Cortex of kidney (tissue), 1 donor: ENCODE measurements at places on chromosomes 3 and 15.

GRCh38 chr3:69091389-69092029, 6.8 kb downstream of the ARL6IP5 start:
- DNase-seq: no peak

DNA sequence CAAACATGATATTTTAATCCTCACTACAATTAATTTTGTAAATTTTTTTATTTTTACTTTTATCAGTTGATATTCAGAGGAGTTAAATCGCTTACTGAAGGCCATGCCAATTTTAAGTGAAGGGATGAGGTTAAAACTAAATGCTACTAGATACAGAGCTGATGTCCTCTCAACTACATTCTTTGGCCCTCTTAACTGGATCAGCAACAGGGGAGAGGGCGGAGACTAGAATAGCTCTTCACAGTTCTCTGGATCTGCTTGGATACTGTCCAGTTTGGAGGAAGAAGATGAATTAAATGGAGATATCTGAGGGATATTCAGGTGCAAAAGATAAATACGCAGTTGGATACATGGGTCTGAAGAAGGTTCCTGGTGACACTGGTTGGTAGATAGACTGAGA, 85.6 kb upstream of the LYSMD4 start:
- no peak for DNase-seq

DNA sequence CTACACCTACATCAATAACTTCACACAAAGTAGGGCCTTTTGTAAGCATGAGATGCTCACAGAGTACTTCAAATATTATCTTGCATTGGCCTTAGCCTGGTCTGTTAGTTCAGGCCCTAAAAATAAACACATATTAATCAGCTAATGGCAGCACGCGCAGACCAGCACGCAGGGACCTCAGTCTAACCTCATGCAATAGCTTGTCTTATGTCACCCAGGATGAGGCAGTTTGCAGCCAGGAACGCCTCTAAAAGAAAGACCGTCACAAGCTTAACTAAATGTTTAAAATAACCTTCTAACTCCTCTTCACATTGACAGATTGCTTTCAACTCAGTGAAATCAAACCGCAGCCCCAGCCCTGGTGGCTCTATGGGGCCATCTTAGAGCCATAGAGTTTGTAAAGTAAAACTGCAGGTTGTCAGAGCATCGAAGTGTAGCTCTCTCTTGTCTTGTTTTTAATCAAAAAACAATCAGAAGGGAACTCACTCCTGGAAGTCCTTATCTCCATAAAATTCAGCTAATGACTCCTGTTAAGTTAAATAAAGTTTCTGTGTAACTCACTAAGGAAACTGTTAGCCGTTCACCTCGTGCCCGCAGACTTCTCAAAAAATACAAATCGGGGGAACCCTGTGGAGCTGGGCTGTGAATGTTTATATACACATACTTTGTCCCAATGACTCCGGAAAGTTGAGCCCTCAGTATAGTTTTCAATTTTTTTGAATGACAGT, 212.6 kb downstream of the CDIN1 start:
- DNase-seq: no peak

GRCh38 chr3:149371001-149371722, 6.3 kb downstream of the TM4SF1 start:
- no peak for DNase-seq

GRCh38 chr15:97903971-97904572, 56.4 kb upstream of the ARRDC4 start:
- no peak for DNase-seq

DNA sequence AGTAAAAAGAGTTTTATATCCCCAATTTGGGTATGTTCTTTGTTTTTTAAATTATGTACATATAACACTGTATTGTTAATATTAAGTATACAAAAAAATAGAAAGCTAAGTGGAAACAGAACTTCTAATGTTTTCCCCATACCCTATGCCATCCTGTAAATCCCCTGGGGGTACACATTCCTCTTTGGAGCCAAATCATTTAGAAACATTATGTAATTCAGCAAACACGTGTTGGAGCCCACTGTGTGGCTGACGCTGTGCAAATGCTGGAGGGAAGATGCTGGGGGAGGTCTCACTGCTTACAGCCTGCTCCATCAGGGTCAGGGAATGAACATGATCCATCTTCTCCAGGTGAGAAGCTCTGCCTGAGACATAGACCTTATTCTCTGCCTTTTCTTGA, 52.8 kb downstream of the CRTC3 start:
- no peak for DNase-seq

DNA sequence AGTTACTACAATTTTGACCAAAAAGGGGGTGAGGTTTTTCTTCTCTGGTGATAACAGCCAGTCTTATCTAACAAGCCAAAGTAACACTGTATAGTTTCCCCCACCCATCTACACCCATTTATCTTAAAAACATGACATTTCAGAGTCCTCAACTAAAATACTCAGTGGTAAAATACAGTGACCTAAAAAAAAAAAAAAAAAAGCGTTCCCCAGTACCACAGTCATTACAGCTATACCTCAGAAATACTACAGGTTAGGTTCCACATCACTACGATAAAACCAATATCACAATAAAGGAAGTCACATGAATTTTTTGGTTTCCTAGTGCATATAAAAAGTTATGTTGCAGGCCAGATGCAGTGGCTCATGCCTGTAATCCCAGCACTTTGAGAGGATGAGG, 13.8 kb downstream of the DENND4A start:
- DNase-seq: no peak

- DNase-seq: no peak
Measured at GRCh38 chr15:64755427-64755940, 19.9 kb downstream of the RBPMS2 start.

GRCh38 chr3:175150812-175151401, 291.8 kb downstream of the NAALADL2 start:
- no peak for DNase-seq

DNA sequence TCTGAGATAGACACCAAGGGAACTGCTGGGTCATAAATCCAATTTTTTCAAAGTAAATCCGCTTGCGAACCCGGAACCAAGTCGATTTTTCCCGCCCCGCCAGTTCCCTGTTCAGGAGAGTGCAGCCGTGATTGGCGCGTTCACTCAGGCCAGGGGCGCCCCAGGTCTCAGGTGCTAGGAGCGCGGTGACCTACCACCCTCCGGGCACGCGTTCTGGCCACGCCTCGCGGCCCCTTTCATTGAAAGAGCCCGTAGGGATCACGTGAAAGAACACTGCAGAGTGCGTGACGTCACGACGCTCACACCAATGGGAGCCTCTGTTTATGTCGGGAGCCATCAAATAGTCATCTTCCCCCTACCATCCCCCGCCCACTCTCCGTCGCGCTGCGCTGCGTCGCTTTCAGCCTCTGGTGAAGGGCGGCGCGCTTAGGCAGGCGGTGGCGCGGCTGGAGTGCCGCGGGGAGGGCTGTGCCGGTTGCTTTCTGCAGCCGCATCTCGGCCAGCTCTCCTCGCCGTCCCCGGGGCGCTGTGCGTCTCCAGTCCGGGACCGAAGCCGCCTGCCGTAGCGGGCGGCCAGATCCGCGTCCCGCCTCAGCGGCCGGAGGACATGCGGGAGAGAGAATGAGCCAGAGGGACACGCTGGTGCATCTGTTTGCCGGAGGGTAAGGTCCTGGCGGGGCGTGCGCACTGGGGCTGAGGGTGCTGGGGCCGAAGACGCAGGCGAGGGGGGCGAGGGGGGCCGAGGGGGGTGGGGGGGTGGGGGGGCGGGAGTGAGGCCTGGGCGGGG, at the start of gene SLC25A36:
Gene SLC25A36, plus strand, starts transcription at position 403 of the 787 bp plus-strand sequence. Its CDS starts 219 bp downstream, at position 622.
- DNase-seq: no peak

GRCh38 chr3:100766069-100766468, 56.8 kb downstream of the TFG start:
- no peak for DNase-seq

- DNase-seq: no peak
Measured at GRCh38 chr3:51949121-51949520, 6.1 kb upstream of the GPR62 start.

- no peak for DNase-seq
Measured at GRCh38 chr3:66703501-66703900, 202.7 kb upstream of the LRIG1 start.

DNA sequence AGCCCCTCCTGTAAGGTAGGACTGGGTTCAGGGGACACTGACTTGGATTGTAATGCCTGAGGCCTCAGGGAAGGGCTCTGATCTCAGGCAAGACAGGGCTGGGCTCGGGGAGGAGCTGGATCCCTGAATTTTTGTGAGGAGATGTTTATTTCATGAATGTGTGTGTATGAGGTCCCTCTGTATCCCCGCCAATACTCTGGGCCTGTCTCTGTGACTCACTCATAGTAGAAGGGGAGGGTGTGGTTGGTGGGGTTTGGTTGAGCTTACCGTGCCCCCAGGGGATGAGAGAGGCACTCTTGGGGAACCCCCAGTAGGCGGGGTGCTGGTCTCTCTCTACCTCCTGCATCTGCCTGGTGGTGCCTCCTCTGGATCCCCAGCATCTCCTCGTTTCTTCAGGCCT, 28.1 kb downstream of the RPSA start:
- no peak for DNase-seq

- DNase-seq: no peak
Measured at GRCh38 chr3:16993227-16993626, 108.5 kb downstream of the PLCL2 start.

- DNase-seq: no peak
Measured at GRCh38 chr3:53677413-53677812, 168.8 kb downstream of the CHDH start.

DNA sequence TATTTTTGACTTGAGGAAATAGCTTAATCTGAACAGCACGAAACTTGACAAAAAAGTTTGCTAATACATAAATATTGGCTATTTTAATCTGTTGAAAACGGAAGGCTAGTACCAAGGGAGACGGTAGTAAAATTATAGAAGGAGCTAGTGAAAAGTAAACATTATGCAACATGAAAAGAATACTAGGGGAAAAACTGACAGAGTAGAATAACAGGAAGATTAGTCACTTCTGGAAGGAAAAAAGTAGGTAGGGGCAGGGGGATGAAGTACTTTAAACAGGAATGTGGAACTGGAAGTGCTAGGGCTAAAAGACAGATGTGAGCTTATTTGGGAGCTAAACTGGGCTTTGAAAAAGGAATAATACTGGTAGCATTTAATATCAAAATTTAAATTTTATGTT, 60.1 kb downstream of the MBNL1 start:
- DNase-seq: no peak

- DNase-seq: no peak
Measured at GRCh38 chr3:169528289-169528688, 135.2 kb downstream of the MECOM start.

- no peak for DNase-seq
Measured at GRCh38 chr3:190848870-190849269, 13.6 kb downstream of the GMNC start.

- no peak for DNase-seq
Measured at GRCh38 chr3:196737655-196738054, 2.0 kb upstream of the PAK2 start.

GRCh38 chr15:61049028-61049427, 180.1 kb downstream of the RORA start:
- DNase-seq: no peak

GRCh38 chr3:109656225-109656624, 318.9 kb upstream of the DPPA4 start:
- no peak for DNase-seq

GRCh38 chr3:14716591-14716990, 41.6 kb downstream of the C3orf20 start:
- DNase-seq: no peak

DNA sequence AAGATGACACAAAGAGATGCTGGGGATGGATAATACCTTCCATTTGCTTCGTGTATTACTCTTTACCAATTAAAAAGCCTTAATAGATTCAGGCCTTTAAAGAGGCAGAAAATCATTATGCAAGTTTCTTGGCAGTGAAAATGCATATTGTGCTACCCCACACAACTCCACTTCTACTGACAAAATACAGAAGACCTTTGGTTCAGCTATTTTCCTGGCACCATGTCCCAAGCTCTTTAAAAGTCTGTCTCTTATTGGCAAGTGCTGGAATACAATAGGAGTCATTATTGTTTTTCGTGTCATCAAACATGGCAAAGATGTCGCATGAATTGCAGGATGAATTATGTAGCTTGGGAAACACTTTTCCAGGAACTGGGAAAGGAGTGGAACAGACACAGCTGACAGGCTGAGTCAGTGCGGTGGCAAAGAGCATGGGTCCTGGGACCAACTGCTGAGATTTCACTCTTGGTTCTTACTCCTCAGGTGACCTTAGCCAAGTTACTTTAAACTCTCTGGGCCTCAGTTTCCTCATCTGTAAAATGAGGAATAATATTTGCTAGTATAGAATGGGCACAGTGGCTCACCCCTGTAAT, 5.5 kb upstream of the TSPAN3 start:
- DNase-seq: no peak

DNA sequence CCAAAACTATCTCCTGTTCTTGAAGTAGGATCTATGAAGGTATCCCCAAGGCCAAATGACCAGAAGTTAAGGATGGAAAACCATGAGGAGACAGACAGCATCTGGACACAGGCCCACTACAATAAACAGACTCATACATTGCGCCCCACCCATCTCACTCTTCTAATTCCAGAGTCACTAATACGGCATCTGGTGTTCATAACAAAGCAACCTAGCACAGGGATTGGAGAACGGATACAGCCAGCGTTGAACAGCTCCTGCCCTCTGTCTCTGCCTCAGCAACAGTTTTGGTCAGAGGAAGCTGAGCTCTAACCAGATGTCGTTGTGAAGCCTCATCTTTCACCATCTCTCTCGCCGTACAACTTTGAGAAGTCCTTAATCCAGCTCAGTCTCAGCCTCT, 44.5 kb upstream of the CCDC80 start:
- DNase-seq: no peak

GRCh38 chr3:57544181-57545125, at the start of gene DNAH12:
TSS of gene DNAH12 (minus strand) at chr3:57544344. CDS start at chr3:57542870, 1,474 bp downstream.
- DNase-seq: no peak

- no peak for DNase-seq
Measured at GRCh38 chr3:27079427-27080257, 289.5 kb downstream of the NEK10 start.
